ENCODE measurements at places on chromosomes 5 and 9.

DNA sequence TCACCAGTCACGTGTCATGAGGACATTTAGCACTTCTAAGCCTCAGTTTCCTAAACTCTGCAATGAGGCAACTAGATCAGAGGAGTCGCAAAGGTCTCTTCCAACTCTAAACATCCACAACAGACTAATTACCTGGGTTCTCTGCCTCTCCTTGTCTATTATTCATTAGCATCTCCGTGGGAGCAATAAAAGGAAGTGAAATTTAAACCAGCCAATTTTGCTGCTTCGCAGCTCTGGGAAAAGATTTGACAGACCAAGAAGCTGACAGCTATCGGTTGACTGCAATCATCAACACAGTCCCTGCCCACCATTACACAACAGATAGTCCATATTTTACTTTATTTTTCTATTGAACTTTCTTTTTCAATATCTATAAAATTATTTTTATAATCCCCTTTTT, 308.9 kb downstream of the NR2F1-AS1 start:
- no peak for DNase-seq

- DNase-seq, result no peak
Measured at GRCh38 chr5:37812365-37812764, 27.5 kb downstream of the GDNF start.

DNA sequence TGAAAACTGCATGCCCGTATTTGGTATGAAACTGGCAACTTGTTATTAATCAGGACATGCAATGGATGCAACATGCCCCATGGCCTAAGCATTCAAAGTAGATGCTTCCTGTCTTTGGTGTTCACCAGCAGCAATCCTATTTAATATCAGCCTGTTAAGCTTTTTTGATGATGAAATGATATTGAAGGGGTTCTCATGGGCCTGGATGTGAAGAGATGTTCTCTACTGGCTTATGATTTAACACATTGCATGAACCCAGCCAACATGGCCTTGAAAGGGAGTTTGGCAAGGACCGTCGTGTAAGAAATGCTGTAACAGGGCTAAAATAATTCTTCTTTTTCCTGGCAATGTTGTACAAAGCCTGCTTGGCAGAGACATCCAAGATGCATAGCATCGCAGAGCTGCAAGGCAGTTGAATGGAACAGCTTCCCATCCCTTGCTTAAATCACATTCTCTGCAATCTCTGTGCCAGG, 111.2 kb downstream of the SMARCA2 start:
- no peak for DNase-seq

- DNase-seq, result no peak
Measured at GRCh38 chr5:77282337-77283027, 72.0 kb downstream of the PDE8B start.

All from Panc1 (cell line).